GF-D8 (cell line): ENCODE measurements at places on chromosomes 5 and 9.

- no peak for DNase-seq
Measured at GRCh38 chr5:155434267-155434666, 420.7 kb downstream of the KIF4B start.

DNA sequence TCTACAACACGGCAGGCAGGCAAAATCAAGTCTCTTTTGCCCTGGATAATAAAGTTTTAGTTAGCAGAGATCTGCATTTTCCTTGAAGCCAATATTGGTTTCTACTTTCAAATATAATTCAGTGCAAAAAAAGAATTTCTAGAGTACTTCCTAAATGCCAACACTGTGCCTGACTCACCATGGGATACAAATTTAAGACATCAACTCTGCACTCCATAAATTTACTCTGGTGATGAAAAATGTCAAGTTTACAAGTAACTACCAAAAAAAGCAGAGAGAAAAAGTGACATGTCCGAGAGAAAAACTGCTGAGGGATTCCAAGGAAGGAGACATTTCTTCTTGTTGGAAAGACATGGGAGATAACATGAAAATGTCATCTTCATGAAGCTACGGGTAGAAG is 119.7 kb downstream of the RAPGEF6 start:
- DNase-seq, result no peak

- DNase-seq, result no peak
Measured at GRCh38 chr5:132489871-132490483, 596 bp downstream of the IRF1 start.

GRCh38 chr5:55917402-55918086 is 66.4 kb downstream of the IL31RA start:
- no peak for DNase-seq

- DNase-seq, result no peak
Measured at GRCh38 chr5:150513375-150514309, 5.7 kb downstream of the NDST1 start.

GRCh38 chr5:140502834-140503233 is 44.6 kb upstream of the EIF4EBP3 start:
- DNase-seq, result no peak

GRCh38 chr5:144711172-144711571 is 540.5 kb downstream of the KCTD16 start:
- DNase-seq, result no peak

DNA sequence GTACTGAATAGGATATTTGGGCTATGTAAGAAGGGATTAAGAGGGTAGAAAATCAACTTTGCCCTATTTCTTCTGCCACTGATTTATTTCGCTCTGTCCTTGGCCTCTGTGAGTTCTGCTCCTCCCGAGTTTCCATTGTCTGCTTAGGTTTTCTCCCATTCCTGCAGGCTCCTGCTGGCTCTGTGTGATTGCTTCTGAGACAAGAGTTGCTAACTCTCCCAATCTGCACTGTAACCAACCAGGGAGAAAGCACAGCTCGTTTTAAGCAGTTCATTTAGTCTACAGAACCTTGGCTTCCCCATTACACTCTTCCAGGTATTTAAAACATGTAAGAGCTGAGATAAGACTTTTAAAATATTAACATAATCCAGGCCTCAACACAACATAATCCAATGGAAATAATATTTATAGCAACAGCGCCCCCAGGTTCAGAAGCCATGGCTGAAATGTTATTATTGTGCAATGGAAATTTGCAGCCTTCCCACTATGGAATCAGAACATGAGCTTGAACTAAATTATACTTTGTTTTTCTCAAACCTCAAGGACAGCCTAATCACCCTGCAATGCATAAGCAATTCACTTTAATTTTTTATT is 203.5 kb downstream of the ERCC6L2 start:
- DNase-seq, result no peak

GRCh38 chr9:15299374-15299939 is 7.6 kb downstream of the TTC39B start:
- DNase-seq, result no peak

GRCh38 chr9:116368680-116369079 is 215.1 kb downstream of the PAPPA start:
- no peak for DNase-seq

- no peak for DNase-seq
Measured at GRCh38 chr5:106127985-106128384, 1542.8 kb downstream of the EFNA5 start.

DNA sequence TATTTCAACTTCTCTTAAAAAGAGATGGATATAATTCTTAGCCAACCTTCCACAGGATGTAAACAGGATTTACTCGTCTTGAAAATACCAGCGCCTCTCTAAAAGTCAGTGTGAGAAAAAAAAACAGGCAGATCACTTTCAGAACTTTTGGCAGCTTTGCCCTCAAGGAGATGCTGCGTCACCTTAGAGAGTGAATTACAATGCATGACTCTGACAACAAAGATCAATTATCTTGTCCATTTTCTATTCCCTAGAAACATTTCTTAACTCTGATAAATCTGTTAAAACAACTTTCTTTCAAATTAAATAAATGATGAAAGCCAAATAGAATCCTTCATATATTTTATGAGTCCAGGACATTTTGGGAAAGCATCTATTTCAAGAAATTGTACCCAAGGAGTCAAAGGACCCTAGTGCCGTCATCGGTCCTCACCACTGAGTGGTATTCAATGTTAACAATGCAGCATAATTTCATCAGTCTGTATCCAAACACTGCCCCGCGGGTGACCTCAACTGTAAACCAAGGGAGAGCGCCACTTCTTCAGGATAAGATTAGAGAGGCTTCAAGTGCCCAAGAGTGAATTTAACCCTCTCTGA is 536.0 kb downstream of the PDE4D start:
- peak; percentile 46 for DNase-seq

GRCh38 chr5:176816791-176817347 is 6.5 kb downstream of the UNC5A start:
- DNase-seq, result no peak

DNA sequence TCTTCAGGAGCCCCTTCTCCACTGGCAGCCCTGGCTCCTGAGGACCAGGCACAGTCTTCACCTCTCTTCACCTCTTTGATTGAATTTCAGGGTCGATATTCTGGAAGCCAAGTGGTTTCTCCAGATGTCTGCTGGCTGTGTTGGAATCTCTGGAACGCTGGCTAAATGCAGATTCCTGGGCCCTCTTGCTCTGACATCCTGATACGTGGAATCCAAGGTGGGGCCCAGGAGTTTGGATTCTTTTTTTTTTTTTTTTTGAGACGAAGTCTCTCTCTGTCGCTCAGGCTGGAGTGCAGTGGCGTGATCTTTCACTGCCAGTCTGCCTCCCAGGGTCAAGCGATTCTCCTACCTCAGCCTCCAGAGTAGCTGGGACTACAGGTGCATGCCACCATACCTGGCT is 26.8 kb upstream of the IER5L start:
- DNase-seq, result no peak

GRCh38 chr5:149371296-149371962 is 7.7 kb downstream of the IL17B start:
- DNase-seq, result no peak

GRCh38 chr5:155299386-155300005 is 285.9 kb downstream of the KIF4B start:
- no peak for DNase-seq

GRCh38 chr5:24714746-24715145 is 70.0 kb upstream of the CDH10 start:
- DNase-seq, result no peak

DNA sequence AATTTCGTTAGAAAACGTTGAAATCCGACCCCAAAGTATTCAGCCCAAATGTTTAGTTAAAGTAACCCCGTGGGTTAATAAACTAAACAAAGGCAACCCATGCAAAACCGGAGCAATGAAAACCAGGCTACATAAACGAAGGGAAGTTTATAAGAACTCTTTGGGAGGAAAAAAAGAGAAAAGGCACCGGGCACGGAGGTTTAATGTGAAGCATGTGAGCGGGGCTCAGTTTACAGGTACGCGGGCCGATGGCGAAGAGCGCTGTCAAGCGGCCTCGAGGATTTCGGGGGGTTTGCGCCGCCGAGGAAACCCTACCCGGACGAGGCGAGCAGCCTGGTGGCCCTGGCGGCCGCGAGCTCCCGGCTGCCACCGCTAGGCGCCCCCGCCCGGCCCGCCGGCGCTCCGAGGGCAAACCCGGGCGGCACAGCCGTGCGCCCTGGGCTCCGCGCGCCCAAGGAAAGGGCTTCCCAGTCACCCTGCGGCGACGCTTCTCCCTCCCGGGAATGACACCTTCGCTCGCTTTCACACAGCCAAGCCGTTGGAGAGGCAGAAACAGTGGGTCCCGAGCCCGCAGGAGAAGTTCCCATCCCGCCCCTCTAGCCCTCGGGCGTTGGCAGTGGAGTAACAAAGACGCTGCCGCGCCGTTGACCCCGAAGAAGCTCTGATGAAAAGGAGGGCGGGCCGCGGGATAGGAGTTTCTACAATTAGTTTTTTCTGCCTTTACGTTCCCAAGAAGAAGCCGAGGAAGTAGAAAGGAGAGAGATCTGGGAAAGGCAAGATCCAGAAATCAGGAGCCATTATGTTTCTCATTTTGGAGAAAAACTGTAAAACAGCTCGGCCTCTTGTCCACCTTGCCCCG is 126.0 kb downstream of the TMEM174 start:
- no peak for DNase-seq

DNA sequence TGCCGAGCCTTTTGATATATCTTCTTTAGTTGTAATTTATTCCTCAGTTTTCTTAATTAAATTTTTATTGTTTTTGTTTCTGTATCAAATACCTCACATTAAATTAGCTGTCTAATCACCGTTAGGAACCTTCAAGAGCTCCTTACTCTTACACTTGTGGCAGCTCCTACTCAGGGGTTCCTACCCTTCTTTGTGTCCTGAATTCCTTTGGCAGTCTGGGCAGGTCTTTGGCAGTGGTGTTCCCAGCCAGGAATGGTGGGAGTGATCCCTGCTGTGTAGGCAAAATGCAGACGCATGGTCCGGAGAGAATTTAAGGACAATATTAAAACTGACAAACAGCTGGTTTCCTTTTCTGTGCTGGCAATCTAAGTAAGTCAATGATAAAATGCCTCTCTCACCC is 41.8 kb downstream of the MAST4 start:
- no peak for DNase-seq

DNA sequence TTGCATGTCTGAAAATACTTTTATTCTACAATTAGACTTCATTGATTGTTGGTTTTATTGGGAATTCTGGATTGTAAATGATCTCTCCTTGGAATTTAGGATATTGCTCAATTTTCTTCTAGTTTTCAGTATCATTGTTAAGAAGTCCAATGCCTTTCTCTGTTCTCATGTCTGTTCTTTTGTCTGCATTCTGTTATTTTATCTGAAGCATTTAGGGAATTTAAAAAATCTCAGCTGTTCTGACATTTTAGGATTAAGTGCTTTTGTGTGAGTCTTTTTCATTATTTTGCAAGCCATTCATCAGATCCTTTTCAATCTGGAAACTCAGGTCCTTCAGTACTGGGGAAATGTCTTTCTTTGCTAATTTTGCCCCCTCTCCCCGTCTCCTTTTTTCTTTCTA is 4.4 kb upstream of the FER start:
- no peak for DNase-seq

DNA sequence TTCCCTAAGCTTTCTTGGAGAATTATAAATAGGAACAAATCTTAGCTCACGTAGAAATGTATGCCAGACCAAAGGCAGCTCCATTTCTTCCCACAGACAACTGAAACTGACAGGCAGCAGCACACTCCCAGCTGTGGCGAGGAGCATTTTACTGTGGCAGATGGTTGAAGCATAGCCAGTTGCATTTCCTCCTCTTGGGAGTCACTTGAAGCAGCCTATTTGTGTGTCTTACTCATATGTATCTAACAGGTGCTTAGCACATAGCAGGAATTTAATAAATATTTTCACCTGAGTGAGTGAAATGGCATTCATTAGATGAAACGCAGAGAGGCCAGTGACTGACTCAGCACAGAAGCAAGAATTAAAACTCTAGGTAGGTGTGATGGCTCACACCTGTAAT is 12.3 kb upstream of the MTMR12 start:
- DNase-seq, result no peak
